Posterior vena cava (tissue), 2 donors: ENCODE measurements at places on chromosomes 1 and 21.

DNA sequence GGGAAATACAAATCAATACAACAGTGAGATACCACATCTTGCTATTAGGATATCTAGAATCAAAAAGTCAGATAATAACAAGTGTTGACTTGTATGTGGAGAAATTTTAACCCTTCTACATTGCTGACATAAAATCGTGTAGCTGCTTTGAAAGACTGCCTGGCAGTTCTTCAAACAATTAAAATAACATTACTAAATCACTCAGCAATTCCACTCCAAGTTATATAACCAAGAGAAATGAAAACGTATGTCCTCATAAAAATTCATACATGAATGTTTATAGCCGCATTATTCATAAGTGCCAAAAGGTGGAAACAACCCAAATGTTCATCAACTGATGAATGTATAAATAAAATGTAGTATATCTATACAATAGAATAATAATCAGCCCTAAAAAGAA is 164.6 kb downstream of the RASAL2 start:
- DNase-seq, result no peak

DNA sequence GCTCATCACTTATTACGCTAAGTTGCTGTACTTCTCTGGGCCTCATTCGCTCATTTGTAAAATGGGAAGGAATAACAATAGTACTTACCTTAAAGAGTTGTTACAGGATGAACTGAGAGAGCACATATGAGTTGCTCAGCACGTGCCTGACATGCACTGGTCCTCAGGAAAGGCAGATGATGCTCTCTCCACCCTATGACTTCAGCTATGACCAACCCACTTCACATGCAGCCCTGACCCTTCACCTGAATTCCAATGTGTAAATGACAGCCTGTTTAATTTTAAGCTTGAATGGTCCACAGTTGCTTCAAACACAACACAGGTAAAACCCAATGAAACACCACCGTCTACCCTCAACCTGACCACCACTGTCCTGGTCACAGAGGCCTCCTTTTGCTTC is 32.9 kb downstream of the GADD45A start:
- no peak for DNase-seq

GRCh38 chr1:65148548-65149350 is 746 bp downstream of the AK4 start:
- peak; percentile 90 for DNase-seq

- DNase-seq, result no peak
Observed at GRCh38 chr1:232704694-232705680, 75.1 kb upstream of the SIPA1L2 start.

- no peak for DNase-seq
Observed at GRCh38 chr1:169186106-169186505, 79.6 kb downstream of the ATP1B1 start.

- DNase-seq, result no peak
Observed at GRCh38 chr1:235739124-235739523, 89.5 kb upstream of the GNG4 start.

DNA sequence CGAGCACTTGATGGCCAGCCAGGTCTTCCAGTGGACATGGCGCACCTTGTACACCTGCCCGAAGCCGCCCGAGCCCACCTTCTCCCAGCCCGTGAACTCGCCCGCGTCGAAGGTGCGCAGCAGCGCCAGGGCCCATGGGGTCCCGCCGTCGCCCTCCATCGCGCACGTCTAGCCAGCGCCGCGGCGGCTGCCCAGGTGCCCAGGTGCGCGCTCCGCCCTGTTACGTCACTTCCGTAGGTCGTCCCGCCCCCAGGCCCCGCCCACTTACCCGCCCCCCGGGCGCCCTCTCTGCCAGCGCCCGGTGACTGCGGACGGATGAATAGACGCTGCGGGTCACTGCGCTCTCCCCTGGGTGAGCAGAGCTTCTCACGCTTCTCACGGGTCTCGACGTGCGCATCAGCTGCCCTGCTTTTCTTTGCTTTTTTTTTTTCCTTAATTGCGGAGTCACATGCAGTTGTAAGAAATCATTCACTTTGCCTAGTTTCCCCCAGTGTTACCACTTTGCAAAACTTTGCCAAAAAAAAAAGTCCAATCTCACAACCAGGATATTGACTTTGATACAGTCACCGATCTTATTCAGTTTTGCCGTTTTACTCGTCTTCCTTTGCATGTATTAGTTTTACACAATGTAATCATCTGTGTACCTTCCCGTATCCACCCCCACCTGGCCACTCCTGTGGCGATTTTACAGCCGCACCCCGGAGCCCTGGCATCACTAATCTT is at the start of gene RIPK4:
Gene RIPK4 (minus strand): TSS at position 170 of the 723 bp plus-strand sequence. CDS start 11 bp downstream, at position 159.
- DNase-seq, result peak; percentile 82

DNA sequence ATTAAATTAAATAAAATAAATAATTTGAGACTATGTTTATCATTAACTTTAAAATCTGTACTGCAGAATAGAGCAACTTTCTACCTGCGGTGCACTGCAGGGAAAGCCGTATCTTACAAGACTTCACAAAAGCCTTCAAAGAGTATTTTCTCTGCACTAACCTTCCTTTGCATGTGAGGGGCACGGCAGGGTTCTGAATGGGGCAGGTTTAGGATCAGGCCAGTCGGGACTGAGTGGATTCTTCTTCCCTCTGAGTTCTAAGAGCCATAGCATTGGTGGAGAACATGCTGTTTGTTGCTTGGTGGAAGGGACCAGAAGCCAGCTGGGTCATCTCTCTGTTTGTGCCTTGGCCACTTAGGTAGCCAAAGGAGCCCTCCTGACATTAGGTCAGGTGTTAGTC is 55.2 kb upstream of the LGALS8 start:
- DNase-seq, result no peak

DNA sequence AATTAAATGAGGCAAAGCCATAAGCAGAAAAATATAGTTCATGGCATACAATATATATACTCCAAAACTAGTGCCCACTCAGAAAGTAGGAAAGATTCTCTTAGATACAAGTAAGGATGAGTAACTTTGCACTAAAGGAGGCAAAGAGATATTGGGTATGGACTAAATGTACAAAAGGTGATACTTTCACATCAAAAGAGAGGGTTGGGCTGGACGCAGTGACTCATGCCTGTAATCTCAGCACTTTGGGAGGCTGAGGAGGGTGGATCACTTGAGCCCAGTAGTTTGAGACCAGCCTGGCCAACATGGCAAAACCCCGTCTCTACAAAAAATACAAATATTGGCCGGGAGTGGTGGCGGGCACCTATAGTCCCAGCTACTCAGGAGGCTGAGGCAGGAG is 6.7 kb downstream of the KYAT3 start:
- DNase-seq, result no peak

- no peak for DNase-seq
Observed at GRCh38 chr1:67171978-67172377, 5.7 kb downstream of the IL23R start.

DNA sequence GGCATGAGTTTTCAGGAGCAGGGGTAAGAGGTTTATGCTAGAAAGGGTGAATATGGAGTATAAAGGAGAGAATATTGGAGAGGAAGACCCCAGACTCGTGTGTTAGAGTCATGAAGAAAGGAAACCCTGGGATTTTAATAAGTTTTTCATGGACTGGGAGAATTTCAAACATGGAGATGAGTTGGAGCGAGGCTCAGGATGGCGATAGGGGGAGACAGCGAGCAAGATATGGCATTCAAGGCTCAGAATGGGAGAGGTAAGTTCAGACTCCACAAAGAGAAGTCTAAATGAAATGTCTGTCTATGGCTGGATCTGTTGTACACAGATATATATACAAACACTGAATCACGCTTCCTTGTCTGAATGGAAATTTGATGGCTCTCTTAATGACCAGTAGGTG is 92.5 kb downstream of the LRRC40 start:
- DNase-seq, result no peak

DNA sequence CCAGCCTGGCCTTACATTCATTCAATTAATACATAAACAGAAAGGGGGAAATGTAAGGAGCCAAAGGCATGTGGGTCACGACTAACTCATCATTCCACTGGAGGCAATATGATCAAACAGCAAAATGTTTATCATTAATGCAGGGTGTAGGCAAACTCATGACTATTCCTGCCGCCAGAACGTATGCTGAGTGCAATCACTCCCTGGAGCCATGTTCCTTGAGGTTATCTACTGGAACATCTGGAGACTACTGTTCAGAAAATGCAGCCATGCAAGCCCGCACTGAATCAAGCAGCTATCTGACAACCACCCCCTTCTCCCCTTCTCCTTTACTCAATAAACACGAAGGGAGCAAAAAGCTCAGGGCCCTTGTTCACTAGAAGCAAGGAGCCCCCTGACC is 267.6 kb downstream of the COL11A1 start:
- no peak for DNase-seq

GRCh38 chr1:171793636-171794035 is 12.2 kb downstream of the METTL13 start:
- no peak for DNase-seq

DNA sequence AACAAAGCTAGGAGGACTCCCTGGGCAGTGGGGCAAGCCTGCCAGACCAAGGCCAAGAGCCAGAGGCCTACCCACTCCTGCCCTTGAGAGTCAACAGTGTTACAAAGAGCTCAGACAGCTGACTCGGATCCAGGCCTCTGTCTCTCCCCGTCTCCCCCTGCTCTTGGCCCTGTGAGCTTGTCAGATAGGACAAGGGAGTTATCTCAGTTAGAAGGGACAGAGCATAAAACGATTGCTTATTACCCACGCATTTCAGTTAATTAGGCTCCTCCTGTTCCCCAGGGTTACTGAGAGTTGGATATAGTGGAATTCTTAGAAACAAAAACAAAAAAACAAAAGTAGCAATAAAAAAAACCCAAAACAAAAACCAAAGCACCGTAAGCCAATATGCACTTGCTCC is 1.3 kb downstream of the SLC41A1 start:
- DNase-seq, result peak; percentile 32

DNA sequence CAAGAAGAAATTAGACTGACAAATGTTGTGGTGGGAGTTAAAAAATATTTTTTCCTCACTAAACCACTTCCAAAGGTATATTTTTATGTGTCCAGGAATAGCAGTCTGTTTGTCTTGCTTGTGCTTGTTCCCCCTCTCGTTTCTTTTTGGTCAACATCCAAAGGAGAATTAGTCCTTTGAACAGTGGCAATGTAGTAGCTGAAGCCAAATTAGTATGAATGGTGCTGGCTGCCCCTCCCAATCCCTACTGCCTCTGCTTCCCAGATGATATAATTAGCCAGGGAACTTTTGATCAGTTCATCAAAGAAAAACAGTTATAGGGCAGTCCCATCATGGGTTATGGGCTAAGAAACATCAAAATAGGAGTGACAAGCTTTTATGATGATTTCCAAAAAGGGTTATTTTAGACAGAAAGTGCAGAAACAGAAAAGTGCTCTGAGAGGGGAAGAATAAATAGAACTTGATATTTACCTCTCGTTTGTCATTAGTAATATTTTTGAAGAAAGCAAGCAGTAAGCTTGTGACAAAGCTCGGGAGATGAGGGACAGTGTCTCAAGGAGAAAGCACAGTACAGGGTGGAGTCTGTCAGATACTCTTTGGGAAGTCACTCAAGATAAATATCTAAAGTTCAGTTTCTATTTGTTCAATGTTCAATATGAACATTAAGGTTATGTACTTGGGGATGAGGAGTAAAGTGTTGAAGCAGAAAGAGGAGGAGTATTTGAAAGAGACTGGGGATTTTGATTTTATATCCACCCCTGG is 239.1 kb downstream of the HLX start:
- DNase-seq, result no peak

DNA sequence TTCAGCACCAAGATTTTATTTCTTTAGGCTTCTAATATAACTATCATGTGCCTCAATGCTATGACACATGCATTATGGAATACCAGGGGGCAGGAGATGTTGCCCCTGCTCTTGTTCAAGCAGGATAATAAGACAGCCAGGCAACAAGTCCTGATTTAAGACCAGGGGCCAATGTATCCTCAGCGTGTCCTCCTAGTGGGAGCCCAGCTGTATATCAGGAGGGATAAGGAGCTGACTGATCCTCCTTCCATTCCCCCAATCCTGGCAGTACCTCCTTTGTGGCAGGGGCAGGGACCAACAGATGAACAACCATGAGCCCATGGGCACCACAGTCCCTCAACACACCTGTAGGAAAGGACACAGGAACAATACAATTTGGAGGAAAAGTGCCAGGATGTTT is 29.3 kb downstream of the SORT1 start:
- no peak for DNase-seq

DNA sequence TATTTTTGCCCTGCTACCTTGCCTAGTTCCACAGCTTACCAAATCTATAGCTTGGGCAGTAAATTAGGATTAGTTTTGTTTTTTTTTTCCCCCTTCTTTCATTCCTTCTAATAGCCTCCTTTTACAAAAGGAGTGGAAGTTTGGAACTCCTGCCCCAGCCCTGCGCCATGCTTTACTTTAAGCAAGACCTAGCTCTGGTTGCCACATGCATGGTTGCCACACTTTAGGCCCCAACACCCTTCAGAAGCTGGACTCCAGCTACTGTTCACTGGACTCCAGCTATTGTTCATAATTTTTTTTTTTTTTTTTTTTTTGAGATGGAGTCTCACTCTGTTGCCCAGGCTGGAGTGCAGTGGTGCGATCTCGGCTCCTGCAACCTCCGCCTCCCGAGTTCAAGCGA is 115.8 kb downstream of the NR5A2 start:
- DNase-seq, result no peak

GRCh38 chr1:248736977-248737376 is 18.6 kb downstream of the LYPD8 start:
- DNase-seq, result no peak

- no peak for DNase-seq
Observed at GRCh38 chr1:24805534-24806301, 60.5 kb downstream of the CLIC4 start.

DNA sequence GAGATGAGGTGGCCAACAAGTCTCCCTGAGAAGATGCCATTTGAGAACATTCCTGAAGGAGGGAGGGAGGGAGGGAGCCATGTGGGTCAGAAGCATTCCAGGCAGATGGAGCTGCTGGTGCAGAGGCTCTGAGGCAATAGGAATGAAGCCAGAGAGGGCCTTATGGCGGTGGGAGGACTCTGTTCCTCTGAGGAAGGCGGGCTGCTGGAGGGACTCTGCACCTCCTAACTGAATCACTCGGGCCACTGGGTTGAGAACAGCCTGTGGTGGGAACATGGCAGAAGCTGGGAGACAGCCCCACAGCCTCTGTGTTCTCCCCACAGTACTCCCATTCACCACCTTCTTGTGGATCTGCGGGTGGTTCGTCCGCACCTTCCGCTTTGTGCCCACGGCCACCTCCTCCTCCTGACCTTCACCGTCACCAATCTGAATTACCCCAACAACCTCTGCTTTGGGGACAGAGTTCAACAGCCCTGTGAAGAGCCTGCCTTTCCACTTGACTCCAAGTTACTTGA is 2.4 kb upstream of the TMEM125 start:
- DNase-seq, result peak; percentile 43

DNA sequence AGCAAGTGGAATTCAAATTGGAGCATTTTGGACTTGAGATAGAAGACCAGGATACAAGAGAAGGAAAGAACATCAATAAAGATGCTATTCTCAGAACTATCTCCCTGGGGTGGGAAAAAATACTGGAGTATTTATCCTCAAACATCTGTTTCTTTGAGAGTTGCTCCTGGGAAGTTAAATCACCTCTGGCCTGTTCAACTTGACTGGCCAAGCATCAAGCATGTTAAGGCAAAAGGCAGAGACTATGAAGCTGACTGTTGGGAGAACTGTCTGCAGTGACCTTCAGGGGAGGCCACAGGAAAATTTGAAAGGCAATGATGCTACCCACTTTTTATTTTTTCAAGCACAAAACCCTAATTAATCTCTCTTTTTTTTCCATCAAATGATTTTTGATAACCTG is 239.0 kb downstream of the NTNG1 start:
- DNase-seq, result no peak

- no peak for DNase-seq
Observed at GRCh38 chr21:45774291-45774690, 130.8 kb downstream of the PCBP3 start.

- no peak for DNase-seq
Observed at GRCh38 chr1:116506132-116507004, 64.5 kb downstream of the CD58 start.
